T-helper 2 cell (primary cell): ENCODE measurements at places on chromosomes 3 and 15.

GRCh38 chr15:78317145-78317836 lies 17.9 kb upstream of the SKIC8 start:
- DNase-seq: no peak

- DNase-seq: no peak
Measured at GRCh38 chr3:116453666-116454346, 8.5 kb upstream of the LSAMP start.

DNA sequence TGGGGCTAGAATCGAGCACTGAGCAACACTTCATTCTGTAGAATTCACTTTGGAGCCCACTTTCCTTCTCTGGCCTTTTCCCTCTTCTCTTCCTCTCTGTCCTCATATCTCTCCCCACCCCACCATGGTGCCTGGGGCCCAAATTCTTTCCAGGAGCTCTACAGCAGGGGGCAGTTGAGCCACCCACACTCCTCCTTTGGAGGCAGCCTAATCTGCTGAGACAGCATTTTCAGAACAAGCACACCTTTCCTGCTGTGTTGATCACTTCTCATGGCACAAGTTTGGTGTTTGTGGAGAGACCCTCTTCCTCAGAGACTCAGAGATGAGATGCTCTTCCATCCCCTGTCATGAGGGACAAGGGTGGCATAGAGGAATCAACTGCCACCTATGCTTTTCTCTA lies 52.0 kb upstream of the PRR23C start:
- DNase-seq: no peak

- no peak for DNase-seq
Measured at GRCh38 chr15:100020189-100020588, 287.0 kb upstream of the LYSMD4 start.

GRCh38 chr15:80494351-80494751 lies 90.2 kb downstream of the ARNT2 start:
- no peak for DNase-seq

GRCh38 chr15:53843869-53844569 lies 84.6 kb upstream of the WDR72 start:
- DNase-seq: no peak

DNA sequence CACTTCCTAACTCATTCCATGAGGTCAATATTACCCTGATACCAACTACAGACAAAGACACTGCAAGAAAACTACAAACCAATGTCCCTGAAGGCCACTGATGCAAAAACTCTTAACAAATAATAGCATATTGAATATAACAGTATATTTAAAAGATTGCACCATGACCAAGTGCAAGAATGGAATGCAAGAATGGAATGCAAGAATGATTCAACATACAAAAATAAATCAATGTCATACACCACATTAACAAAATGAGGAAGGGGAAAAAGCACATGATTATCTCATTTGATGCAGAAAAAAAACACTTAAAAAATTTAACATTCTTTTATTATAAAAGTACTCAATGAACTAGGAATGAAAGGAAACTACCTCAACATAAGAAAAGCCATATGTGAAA lies 463.1 kb upstream of the NECTIN3 start:
- DNase-seq: no peak

DNA sequence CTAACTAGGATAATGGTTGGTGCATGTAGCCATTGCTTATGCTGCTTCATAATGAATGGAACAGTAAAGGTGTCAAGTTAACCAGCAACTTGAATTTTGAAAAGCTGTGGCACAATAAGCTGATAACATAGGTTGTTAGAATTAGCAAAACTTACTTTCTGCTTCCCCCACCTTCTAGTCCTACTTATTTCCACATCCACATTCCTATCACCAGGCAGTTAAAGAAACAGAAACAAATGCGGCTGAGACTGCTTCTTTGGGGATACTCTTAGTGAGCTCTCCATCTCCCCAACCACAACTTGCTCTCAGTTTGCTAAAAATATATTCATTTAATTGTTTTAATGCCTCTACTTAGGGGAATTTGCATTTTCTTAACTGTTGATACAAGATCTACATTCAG lies 215.1 kb downstream of the TIGIT start:
- no peak for DNase-seq

GRCh38 chr15:69532066-69532465 lies 79.4 kb downstream of the RPLP1 start:
- no peak for DNase-seq

DNA sequence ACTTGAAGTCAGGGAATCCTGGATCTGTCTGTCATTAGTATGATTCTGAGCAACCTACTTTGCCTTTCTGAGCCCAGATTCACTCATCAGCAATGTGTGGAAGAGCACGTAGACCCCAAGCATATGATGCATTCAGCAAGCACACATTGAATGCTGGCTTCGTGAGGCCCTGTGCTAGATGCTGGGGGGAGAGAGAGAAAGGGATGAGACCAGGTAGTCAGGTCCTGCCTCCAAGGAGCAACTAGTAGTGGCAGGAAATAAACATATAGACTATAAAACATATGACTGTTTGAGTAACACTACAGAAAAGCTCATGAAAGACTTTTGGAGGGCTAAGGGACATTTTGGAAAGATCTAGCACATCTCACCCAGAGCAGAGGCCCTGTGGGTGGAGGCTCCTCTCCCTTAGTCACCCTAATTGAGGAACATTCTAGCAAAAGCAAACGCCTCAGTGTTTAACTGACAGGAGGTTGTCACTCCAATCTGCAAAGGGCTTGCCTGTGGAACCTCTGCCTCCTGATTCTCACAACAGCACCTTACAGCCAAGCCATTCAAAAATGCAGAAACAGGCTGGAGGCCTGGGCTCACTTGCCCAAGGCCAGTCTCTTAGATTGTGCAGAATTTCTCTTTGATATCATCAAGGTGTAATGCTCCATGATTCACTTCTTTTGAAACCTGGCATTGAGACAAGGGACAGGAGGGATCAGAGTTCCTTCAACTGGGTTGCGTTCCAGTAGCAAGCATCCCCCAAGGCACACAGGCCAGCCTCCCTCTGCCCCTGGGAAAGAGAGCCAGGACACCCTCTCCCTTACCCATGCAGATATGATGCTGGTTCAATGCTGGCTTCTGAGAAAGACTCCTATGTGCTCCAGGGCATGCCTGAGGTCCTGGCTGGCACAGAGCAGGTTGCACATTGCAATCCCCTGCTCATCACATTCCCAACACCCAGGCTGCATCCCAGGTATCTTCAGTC lies 26.1 kb downstream of the STARD5 start:
- DNase-seq: no peak

- peak; percentile 62 for DNase-seq
Measured at GRCh38 chr3:160755776-160756304, at the start of gene PPM1L. Gene PPM1L (plus strand): TSS chr3:160756231.

GRCh38 chr3:142035308-142035922 lies 113.9 kb downstream of the TFDP2 start:
- no peak for DNase-seq
